Stimulated activated CD4-positive, alpha-beta T cell treated with anti-CD3 and anti-CD28 coated beads, Interleukin-4, amount 100 ng/mL, for 4 hours (primary cell): ENCODE measurements at places on chromosomes 2 and 18.

DNA sequence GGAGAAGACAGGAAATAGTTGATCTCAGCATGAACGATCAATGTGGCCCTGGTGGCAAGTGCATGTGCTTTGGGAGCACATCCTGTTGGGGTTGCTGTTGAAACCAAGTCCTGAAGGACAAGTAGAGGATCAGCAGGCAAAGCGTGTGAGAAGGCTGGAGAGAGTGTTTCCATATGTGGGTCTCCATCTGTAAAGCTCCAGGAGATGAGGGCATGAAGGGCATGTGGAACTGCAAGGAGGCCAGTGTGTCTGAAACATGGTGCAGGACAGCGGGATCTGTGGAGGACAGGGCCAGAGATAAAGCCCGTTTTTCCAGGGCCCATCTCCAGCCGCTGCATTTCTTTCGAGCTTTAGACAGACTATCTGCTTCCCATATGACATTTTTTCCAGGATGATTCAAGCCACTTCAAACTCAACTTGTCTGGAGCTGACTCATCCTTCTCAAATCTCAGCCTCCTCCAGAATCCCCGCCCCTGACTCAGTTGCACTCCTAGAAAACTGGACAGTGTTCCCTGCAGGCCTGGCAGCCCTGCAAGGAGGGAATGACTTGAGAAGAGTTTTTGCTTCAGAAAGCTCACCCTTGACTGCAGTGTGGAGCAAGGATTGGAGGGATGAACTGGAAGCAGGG, 226.1 kb downstream of the VAPA start:
- no peak for DNase-seq

- DNase-seq, result no peak
Observed at GRCh38 chr2:216469661-216470060, 29.0 kb upstream of the RPL37A start.

DNA sequence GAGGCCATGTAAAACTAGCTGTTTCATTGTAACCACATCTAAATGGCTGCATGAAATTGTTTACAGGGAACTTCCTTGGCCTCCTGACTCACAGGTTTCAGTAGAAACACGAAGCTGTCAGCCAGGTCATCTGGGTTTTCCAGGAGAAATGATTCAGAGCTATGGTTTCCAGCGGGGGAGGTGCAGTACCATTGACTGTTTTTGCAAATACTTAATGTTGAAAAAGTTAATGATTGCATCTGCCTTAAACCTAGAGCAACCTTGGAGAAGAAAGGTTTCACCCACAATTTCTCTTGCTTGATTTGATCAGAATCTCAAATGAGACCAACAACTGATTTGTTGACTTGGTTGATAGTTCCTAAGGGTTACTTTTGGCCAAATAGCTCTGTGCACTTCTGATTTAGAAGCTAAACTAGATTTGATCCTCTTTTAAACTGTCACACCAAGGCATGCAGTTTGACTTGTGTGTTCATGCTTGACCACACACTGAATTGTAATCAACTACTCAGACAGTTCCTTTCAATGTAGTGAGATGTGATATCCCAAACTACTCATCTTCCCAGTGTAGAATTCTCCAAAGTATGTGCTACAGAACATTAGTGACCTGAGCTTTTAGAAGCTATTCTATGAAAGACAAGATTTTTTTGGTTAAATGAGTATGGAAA, 193.5 kb upstream of the CHST9 start:
- no peak for DNase-seq

- DNase-seq, result no peak
Observed at GRCh38 chr18:49837889-49838288, 24.6 kb upstream of the ACAA2 start.

GRCh38 chr2:28025123-28025522, 134.6 kb downstream of the BABAM2 start:
- no peak for DNase-seq

DNA sequence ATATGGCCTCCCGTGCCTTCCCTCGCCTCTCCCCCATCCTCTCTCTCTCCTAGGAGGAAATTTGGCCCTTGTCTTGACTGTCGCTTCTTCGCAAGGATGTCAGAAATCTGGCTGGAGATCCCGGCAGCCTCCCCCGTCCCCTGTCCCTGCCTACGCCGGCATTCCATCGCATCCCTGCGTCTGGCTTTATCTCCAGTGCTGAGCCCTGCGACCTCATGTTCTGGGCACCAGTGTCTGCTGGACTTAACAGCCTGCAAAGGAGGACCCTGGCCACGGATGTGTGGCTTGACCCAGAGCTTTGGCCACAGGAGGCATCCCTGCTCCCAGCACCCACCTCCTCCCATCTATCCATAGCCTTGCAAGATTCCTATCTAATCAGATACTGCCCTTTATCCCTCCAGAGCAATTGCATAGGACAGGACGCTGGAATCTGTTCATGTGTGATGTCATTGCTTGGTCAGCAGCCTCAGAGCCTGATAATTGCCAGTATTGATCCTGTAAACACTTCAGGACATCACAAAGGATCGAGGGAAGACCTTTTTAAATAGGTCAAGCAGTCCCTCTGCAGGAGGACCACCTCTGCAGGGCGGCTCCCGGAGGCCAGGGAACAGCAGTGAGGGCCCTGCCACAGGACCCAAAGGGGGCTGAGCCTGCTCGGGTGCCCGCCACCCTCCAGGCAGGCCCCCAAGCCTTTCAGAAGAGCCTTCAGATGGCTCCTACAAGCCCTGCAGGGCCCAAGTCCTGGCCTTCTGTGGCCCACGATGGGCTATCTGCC, 168.2 kb downstream of the TWIST2 start:
- DNase-seq, result no peak

GRCh38 chr2:227186751-227187150, 22.3 kb downstream of the COL4A3 start:
- no peak for DNase-seq

- no peak for DNase-seq
Observed at GRCh38 chr18:10090668-10091067, 176.9 kb downstream of the VAPA start.

- DNase-seq, result no peak
Observed at GRCh38 chr2:203909261-203909967, 27.1 kb upstream of the ICOS start.

DNA sequence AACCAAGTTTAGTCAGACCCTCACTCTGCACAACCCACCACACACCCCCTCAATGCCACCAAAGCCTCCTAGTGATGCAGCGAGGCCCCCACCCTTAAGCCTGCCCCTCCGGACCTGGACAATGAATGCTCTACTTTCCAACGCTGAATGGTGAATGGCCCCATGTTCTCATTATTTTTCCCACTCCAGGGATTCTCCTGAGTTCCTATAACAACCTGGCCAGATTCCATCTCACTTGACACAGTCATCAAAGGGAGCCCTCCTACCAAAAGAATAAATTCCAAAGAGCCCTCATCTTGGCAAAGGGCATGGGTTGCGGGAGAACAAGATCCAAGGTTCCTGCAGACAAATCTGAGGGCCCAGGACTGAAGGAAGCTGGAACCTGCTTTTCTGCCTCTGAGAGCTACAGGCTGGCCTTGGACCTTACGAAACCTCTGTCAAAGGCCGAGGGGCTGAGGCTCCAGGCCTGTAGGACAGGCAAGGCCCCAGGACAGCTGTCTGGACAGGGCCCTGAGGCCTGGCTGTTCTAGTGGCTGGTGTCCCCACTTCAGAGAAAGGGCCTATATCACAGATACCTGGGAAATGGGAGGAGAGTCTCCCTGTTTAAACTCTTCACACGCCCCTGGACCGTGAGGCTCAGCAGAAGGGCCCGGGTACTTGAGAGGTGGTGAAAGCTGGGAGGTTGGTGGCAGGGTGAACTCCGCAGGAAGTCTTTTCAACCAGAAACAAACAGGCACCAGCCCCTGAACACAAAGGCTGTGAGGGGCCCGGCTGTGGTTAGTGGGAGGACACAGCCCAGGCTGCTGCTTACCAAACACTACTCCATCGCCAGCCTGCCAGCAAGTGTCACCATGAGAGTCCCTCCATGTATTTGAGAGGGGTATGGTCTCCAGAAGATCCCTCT, 27.3 kb downstream of the SFXN5 start:
- DNase-seq, result no peak

DNA sequence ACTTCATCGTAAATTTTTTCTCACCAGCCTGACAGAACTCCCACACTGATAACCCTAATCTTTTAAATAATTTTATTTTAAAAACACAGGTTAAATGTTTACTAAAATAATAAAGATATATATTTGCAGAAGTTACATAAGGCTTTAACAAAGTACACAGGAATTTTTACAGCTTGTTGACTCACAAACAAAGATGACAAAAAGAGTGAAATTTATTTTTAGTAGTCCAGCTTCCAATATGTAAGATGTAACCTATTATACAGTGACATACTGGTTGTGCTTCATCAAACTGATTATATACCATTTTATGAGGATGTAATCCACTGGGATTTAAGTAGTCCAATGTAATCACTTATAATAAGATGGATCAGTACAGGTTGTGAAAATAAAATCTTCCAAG, 348.9 kb upstream of the SLC39A10 start:
- DNase-seq, result no peak

DNA sequence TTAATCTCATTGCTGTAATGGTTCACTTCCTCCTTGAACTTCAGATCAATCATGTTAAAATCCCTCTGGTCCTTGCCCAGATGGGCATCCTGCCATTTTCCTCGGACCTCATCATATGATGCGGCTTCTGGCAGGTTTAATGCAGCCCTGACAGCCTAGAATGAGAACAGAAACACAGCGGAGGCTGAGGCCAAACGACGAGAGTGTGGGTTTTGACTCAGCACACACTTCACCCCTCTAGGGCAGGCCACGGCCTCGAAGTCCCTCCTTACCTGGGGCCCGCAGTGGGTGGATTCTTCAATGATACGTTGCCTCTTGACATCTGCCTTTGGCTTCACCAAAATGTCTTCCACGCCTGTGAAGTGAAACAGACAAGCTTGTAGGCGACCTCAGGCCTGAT, 56.8 kb downstream of the POLR1A start:
- DNase-seq, result no peak

DNA sequence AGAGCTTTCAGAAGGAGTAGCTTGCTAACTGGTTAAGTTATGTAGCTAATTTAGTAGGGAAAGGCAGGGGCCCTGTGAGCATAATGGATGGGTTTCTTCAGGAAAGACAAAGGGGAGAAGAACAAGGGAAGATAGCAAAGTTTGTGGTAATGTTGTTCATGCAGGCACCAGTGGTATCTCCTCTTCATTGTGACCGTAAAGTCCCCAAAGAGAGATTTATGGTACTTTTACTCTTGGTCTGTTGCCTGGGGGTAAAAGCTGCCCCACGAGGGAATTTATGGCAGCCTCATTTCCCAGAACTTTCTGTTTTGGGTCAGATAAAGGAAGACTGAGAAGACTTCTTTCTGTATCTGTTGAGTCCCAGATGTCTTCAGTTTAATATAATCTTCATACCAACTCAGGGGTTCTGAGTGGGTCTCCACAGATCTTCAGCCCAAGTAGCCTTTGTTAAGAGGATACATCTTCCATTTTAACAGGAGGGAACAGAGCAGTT, 27.5 kb downstream of the MALT1 start:
- no peak for DNase-seq

- DNase-seq, result no peak
Observed at GRCh38 chr2:17791121-17791816, 25.0 kb upstream of the MSGN1 start.

DNA sequence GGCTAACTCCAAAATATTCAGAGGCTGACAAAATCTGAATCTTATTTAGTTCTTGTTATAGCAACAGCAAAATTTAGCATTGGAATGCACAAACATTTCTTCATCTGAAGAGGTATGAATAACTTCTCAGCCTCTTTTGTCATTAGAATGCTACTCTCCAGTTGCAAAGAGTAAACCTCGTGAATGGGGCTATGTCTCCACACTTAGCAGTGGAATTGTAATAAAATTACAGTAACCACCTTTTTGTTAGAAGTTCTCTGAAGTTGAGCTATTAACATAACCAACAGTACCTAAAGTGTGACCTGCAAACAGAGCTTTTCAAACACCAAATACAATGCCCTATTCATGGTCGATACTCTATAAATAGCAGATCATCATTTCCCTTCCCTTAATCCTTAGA, 50.2 kb upstream of the GALNT3 start:
- no peak for DNase-seq

DNA sequence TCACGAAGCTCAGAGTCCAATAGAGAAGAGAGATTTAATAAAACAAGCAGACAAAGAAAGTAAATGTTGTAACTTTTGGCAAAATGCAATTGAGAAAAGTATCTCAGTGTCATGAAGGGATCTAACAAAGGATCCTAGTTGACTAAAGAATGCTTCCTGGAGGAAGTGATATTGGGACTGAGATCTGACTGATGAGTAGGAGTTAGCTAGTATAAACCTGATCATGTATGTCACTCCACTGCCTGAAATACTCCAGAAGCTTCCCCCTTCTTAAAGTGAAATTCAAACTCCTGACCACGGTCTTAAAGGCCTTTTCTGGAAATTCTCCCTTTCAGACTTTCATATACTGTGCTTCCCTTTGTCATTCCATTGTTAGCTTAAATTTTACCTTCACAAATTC, 1102.4 kb upstream of the ZEB2 start:
- no peak for DNase-seq

DNA sequence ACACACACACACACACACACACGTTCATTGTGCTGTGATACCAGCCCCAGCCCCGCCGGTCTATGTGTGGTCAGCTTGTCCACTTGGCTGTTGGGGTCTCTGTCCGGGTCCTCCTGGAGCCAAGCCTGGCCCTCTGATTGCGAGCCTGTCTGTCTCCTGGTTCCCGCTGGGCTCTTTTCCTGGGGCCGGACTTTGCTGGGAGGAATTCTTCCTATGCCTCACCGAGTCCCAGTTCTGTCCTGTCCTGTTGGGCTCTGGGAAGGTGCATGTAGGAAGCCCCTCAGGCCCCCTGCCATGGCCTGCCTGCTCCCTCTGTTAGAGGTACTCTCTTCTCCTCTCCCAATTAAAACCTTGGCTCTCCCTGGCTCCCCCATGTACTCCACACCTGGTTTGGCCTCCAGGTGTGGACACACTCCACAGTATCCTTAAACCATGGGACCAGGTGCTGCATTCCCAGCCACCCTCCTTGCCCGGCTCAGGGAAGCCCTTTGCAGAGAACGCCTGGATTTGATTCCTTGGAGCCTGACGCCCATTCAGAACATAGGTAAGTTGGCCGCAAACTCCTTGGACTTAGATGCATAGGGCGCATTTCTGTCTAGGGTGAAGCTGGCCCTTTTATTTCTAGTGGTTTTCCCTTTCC, 42.3 kb downstream of the CABLES1 start:
- DNase-seq, result no peak

GRCh38 chr2:195633974-195634373, 23.1 kb upstream of the SLC39A10 start:
- no peak for DNase-seq

GRCh38 chr2:107088156-107088555, 202.2 kb upstream of the ST6GAL2 start:
- no peak for DNase-seq

GRCh38 chr2:179297927-179298326, 33.3 kb upstream of the SESTD1 start:
- DNase-seq, result no peak

GRCh38 chr2:47696478-47696831, 86.5 kb upstream of the MSH6 start:
- DNase-seq, result no peak
